ENCODE measurements at places on chromosomes 16 and 17.
A peak's percentile ranks its signal among the peaks of the same experiment; 100 is the strongest.

GRCh38 chr17:18968945-18969887, 17.3 kb downstream of the SLC5A10 start:
- no peak for DNase-seq

GRCh38 chr17:16962804-16963203, 9.1 kb downstream of the TNFRSF13B start:
- no peak for DNase-seq

DNA sequence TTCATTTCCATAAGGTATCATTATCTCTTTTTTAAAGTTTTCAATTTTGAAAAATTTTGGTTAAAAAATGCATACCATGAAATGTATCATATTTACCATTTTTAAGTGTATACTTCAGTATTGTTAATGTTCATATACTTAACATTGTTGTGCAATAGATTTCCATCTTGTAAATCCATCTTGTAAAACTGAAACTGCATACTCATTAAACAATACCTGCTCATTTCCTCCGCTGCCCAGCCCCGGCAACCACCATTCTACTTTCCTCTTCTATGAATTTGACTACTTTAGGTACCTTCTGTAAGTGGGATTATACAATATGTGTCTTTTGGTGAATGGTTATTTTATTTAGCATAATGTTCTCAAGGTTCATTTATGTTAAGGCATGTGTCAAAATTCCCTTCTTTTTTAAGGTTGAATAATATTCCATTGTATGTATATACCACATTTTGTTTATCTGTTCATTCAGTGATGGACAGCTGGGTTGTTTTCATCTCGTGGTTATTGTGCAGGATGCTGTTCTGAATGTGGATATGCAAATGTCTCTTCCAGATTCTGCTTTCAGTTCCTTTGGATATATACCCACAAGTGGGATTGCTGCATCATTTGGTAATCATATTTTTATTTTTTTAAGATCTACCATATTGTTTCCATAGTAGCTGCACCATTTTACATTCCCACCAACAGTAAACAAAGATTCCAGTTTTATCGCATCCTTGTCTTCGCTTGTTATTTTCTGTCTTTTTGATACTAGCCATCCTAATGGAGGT, 6.7 kb downstream of the CCL2 start:
- no peak for DNase-seq

DNA sequence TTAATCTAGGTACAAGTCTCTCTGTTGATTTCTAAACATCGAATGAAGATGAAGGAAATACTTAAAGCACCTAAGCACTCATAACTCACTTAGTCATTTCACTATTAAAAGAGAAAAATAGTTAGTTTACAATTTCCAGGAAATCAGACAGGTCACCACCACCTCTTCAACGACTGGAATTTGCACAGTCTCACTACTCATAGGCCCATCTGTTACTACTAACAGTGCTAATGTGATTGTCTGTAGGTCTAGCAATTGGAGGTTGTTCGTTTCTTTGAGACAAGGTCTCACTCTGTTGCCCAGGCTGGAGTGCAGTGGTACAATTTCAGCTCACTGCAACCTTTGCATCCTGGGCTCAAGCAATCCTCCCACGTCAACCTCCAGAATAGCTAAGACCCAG, 444.6 kb downstream of the MAF start:
- DNase-seq = no peak

- no peak for DNase-seq
These were observed 44.5 kb downstream of the AATF start for GRCh38 chr17:36993227-36993626.

DNA sequence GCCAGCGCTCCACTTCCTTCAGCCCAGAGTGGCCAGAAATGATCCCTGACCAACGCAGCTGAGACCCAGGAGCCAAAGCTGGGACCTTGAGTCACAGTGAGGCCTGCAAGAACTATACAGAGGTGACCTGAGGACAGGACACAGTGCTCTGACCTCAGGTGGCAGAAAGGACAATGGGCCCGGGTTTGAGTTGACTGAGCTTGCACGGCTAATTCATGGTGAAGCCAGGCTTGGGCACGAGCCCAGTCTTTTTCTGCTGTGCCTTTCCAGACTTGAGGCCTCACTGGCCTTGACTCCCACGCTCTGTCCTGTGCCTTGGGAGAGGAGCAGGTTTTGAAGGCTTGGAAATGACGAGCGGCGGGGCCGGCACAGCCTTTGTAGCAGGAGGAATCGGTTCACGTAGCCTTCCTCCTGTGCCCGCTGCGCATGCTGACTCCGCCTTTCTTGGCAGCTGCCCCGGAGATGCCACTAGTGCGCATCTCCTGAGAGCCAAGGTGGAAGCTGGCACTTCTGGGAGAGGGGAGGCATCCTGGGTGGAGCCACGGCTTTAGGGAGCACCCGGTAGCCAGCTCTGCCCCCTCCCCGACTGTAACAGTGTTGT, 34.9 kb downstream of the NDEL1 start:
- no peak for DNase-seq

DNA sequence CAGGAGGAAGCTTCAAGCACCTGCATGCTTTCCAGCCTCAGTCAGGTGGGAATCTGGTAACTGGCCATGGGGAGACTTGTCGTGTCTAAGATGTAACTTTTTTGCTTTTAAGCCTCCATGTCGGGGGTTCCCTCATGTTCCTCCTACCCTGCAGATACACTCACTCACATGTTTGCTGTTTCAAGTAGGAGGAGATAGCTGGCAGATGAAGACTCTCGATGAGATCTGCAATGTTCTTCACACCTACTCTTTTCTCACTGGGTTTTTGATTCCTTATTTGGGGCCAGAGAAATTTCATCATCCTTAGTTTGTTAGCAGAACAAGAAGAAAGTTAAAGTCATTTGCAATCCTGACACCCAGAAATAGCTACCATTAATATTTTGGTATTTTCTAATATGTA, 24.7 kb downstream of the UTP4 start:
- no peak for DNase-seq

GRCh38 chr16:5854027-5854426, 756.4 kb upstream of the EEF2KMT start:
- no peak for DNase-seq

DNA sequence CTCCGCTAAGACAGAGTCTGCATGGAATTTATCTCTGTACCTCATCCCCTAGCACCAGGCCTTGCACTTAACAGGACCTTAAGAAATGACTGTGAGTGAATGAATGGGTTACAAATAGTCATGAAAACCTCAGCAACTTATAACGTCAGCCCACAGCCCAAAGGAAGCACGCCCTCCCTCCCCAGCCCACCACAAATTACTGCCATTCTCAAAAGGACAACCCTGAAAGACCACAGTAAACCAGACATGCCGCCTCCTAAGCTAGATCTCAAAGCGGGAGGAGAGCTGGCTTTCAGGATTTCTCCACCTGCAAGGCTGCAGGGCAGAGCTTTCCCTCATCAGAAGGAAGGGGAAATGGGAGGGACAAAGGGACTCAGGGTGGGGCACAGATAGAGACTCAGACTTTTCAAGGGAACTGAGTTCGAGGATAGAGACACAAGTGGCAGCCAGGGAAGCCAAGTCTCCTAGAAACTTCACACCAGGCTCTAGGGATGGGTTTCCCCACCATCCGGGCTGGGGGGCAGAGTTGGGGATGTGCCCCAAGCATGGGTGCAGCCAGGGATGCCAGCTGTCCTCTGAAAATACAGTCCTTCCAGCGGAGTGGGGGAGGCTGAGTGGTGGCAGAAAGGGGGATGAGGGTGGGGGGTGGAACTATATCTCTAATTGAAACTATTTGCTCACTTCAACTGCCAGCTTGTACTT, 56.7 kb downstream of the PLXDC1 start:
- DNase-seq = peak; percentile 48

GRCh38 chr17:66190738-66191592, 968 bp downstream of the CEP112 start:
- no peak for DNase-seq

GRCh38 chr17:79202480-79202879, 127.9 kb downstream of the ENGASE start:
- DNase-seq = no peak

DNA sequence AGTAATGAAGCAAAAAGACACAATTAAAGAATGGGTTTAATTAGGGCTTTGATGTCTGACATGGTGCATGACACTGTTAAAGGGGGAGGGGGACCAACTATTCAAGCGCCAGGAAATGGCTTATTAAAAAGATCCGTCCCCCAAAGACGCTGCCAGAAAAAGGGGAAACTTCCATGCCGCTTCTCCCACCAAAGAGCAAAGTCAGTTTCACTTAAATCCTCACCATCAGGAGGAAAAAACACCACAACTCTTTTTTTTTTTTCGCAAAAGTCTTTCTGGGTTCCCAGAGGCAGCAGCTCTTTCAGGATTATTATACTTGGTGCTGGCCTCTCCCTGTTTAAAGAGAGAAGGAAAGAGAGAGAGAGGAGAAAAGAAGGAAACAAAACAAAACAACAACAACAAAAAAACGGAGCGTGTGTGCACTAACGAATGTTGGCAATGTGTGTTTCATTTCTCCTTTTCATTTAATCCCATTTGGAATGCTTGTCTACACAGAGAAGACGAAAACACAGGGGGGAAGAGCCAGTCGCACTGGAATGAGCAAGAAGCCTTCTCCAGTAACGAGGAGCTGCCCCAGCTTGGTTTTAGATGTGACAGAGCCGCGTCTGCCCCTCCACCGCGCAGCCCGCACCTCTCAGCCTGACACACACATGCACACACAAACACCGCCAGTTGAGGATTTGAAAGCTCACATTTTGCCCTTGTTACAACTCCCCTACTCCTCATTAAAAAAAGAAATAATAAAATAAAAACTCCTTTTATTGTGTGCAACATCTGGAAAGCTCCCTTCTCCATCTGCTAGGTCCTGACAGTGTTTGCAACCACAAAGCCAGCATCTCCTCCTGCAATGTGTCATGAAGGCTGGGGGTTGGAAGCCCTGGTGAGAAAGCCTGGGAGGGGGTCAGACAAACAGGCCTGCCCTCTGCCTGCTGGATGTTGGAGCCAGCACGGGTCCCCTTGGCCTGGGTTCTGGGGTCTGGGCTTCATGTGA, 32.7 kb upstream of the AXIN2 start:
- no peak for DNase-seq

DNA sequence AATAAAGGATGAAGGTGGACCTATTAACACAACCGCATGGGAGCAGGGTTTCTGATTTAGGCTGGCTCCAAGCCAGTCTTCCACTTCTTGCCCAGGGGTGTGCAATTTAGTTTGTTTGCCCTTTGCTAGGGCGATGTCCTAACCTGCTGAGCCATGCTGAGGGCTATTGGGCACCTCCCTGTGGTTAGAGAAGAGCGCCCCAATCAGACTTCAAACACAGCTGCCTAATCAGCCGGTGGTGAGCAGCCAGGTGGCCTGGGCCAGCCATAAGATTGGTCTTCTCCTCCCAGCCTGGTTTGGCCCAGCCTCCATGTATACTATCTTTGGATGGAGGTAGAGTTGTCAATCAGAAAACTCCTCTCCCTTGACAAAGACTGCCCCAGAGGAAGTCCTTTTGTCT, 15.7 kb downstream of the TMEM94 start:
- DNase-seq = no peak

- no peak for DNase-seq
These were observed 6.8 kb upstream of the APRT start for GRCh38 chr16:88818575-88818874.

DNA sequence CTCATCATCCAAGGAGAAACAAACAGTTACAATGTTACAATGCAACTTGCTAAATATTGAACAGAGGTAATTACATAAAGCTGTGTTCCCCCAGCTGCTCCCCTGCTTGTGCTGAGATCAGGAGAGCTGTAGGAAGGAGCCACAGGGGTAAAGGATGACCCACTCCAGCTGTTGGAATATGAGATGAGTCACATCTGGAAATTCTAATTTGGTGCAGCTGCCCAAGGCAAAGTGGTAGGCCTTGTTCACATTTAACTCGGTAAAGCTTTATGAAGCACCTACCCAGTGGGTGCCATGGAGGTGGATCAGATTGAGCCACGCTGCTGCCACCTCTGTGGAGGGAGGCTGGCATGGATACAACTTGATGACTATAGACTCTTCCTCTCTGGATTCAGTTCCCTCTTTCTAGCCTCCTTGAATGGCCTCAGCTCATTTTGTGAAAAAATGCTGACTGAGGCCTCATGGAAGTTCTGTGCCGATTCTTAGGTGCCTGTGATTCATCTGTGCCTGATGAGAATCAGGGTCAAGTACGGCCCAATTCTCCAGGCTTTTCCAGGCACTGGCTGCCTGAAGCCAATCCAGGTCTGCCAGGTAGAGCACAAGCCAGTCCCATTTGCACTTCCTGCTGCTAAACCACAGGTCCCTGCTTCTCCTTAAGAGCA, 7.4 kb downstream of the ZNF689 start:
- no peak for DNase-seq

GRCh38 chr17:49549311-49549605, 26.4 kb upstream of the NXPH3 start:
- no peak for DNase-seq

- no peak for DNase-seq
These were observed 36.8 kb downstream of the HS3ST3B1 start for GRCh38 chr17:14337596-14338079.

- DNase-seq = no peak
These were observed 16.7 kb upstream of the BLMH start for GRCh38 chr17:30308406-30308805.

GRCh38 chr16:48681520-48681919, 71.5 kb upstream of the N4BP1 start:
- no peak for DNase-seq

DNA sequence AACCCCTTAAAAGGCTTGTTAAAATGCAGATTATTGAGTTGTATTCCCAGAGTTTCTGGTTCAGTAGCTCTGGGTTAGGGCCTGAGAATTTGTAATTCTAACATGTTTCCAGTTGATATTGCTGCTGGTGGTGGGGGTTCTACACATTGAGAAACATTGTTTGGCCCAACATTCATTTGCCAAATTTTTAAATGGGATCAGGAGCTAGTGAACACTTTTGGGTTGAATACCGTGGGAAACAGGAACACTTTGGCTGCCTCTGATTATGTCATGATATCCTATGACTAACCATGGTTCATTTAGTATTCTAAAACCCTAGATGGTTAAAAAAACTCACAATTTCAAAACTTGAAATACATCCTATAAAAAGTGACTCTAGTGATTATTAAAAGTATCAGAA, 89.3 kb downstream of the RPGRIP1L start:
- DNase-seq = no peak

- DNase-seq = no peak
These were observed 3.2 kb upstream of the ZNF688 start for GRCh38 chr16:30574678-30575077.

- DNase-seq = no peak
These were observed 483 bp upstream of the EEF2K start for GRCh38 chr16:22205577-22206012.
